ENCODE measurements at places on chromosomes 5 and 9.

DNA sequence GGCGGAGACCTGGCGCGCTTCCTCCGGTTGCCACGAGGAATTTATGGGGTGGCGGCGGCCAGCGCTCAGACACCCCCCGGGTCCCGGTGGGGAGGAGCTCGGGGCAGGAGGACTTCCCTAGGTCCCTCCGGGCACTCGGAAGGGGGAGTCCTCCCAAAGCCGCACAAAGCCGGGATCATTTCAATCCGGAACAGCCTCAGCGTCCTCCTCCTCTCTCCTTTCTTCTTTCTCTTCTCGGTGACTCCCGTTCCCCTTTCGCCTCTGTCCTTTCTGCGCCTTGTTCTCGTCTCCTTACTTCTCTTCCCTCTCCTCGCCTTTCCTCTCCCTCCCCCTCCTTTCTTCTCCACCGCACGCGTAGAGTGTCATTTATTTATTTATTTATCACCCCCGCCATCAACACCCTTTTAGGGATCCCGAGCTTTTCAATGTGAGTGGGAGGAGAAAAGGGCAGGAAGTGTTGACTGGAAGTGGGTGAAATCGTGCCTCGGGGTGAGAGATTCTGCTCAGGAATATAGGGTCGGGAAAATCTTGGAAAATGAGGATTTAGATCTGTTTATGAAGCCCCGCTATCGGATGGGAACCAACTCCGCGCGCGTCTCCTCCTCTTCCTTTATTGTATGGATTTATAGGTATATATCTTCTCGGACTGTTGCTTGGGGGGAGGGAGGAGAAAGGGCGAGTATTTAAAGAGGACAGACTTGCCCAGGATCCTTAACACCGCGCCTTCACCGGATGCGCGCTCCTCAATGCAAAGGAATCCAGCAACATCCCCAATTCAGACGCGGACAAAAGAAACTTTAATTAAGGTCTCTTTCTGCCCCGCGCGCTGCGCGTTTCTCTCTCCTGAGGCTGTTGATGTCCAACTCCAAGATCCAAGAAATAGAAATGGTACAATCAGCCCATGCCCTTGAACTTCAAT lies 2.0 kb upstream of the ZNF462 start:
- DNase-seq = peak; percentile 56

DNA sequence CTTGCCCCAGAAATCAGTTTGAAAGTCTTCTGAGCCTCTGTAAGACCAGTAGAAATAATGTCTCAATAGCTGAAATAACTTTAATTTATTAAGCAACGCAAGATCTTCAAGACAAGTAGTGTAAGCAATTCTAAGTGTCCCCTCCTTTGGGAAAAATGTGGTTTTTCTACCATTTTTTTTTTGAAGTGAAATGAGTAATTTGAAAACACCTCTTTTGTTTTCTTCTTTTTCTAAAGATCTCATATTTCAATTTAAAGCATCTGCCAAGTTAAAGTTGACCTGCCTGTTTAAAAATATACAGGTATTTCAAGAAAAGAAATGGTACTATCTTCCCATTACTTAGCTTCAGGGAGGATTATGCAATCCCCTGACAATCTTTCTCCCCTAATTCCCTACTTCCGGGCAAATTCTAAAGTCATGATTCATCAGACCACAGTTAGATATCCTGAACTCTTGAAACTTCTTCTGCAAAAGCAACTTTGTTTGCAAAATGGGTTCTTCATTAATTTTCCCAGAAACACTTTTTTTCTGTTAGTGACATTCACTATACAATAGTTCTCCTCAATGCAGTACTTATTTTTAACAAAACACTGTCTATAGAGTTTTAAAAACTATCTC lies 7.8 kb upstream of the ANXA1 start:
- peak; percentile 91 for DNase-seq

GRCh38 chr5:165565911-165566310 lies 2060.5 kb downstream of the MAT2B start:
- no peak for DNase-seq

- no peak for DNase-seq
These were observed 22.4 kb downstream of the SPINK5 start for GRCh38 chr5:148085977-148086705.

DNA sequence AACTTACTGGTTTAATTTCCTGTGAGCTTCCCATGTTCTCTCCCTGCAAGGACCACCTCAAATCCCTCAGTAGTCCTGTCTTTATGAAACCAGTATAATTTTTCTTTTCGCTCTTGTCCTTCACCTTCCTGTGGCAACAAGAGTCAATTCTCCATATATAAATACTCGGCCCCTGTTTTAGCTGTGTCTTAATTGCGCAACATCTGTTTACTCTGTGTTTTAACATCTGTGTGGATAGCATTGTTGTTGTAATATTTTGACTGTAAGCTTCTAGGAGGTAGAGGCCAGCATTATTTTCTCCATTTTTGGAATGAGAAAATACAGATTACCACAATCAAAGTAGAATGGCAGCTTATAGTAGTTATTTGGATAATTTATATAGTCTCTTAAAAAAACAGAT lies 30.2 kb upstream of the CDKN2B start:
- DNase-seq = no peak

GRCh38 chr5:124997186-124997893 lies 250.9 kb upstream of the ZNF608 start:
- peak; percentile 24 for DNase-seq

DNA sequence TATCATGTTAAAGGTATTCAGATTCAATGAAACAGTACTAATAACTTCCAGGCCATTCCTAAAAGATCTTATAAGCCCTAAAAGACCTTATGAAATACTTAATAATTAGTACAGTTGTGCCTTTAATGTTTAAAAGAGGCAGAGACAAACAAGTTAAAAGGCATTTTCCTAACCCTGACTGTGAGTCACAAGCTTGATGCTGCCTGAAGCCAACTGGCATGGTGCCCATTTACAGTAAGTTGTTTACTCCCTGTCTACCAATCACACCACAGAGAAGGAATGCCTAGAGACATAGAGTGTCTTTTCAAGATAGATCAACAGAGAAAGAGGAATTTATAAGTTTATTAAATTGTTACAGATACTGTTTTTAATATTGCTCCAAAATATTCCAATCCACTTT lies 47.8 kb downstream of the NR3C1 start:
- peak; percentile 91 for DNase-seq

GRCh38 chr9:125145425-125145824 lies 2.1 kb upstream of the SCAI start:
- DNase-seq = no peak

DNA sequence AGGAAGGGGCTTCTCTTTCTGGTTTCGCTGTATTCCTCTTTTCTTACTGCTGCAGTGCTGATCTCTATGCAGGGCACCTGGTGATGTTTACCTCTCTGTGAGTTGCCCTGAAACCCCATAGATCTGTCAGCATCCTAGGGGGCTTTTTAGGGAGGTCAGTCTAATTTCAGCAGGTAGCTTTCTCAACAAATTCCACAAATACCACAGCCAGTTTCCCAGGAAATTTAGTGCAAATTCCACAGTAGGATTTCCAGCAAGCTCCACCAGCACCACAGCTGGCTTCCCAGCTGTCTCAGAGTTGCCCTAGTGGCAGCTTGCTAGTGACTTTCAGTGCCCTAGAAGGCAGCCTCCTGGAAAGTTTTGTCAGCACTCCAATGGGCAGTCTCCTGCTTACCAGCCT lies 379.1 kb upstream of the SMC2 start:
- DNase-seq = no peak

GRCh38 chr9:38384990-38385848 lies 7.3 kb upstream of the ALDH1B1 start:
- no peak for DNase-seq

- no peak for DNase-seq
These were observed 6.7 kb upstream of the MIER3 start for GRCh38 chr5:56958595-56958994.

GRCh38 chr9:136650648-136651047 lies 12.1 kb upstream of the EGFL7 start:
- no peak for DNase-seq

GRCh38 chr5:76888733-76889300 lies 39.0 kb downstream of the S100Z start:
- DNase-seq = no peak

- DNase-seq = no peak
These were observed 39.8 kb upstream of the ANGPTL2 start for GRCh38 chr9:127162046-127162863.

GRCh38 chr5:113397046-113397445 lies 37.7 kb downstream of the TSSK1B start:
- no peak for DNase-seq

GRCh38 chr9:96052686-96053085 lies 177.2 kb downstream of the ERCC6L2 start:
- DNase-seq = no peak

- DNase-seq = no peak
These were observed 272.1 kb upstream of the CCNG1 start for GRCh38 chr5:163165277-163165676.

GRCh38 chr5:140664030-140664358 lies 710 bp upstream of the WDR55 start:
- DNase-seq = no peak

- no peak for DNase-seq
These were observed 192.9 kb upstream of the KLF9 start for GRCh38 chr9:70607329-70607728.

DNA sequence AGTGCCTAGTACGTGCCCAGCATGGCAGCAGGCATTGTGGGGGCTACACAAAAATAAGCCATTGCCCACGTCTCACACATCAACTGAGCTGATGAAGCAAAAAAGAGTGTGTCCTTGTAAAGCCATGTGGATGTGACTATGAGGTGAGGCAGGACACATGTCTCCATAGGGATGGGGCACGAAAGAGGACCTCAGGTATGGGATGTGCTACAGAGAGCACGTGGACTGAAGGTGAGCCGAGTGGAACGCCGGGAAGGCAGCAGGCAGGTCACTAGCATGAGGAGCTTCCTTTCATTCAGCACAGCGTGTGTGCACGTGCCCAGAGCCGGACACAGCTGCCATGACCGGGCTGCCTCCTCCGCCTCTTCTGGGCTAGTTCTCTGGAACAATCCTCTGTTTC lies 429.8 kb downstream of the SPOCK1 start:
- no peak for DNase-seq

DNA sequence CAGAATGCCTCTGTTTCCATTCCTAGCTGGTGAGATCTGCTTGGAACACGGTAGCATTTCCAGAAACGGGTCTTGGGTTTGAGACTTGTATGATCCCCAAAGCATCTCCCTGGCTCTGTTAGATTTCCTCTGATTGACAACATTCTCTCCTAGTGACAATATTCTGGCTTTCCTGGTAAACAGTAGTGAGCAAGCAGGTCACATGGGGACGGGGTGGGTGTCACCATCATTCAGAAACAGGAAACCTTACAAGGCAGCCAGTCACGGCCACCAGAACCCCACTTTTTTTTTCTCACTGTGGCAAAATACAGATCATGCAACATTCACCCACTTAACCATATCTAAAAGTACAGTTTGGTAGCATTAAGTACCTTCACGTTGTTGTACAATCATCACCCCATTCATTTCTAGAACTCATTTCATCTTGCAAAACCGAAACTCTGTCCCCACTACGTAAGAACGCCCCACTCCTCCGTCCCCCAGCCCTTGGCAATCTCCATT lies 90.1 kb upstream of the LMX1B start:
- DNase-seq = no peak

GRCh38 chr5:133818031-133818431 lies 150.4 kb downstream of the C5orf15 start:
- peak; percentile 21 for DNase-seq

GRCh38 chr5:103718108-103718507 lies 155.5 kb upstream of the NUDT12 start:
- no peak for DNase-seq

DNA sequence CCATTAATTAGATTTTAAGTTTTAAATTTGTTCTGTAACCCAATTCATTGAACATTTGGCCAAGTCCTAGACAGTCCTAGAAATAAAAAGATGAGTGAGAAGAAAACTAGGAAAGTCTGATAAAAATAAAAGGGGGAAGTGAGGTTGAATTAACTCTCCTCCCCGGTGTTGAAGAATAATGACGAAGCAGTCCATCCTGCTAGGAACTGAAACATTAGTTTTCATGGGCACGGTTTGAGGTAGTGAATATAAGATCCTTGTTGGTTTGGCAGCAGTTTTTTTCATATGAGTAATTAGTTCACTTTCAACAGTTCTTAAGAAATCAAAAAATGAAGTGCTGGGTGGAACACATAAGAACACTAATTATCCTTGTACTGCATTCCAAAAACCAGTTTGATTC lies 103.1 kb downstream of the MTREX start:
- DNase-seq = no peak

- peak; percentile 10 for DNase-seq
These were observed 36.2 kb upstream of the DAP start for GRCh38 chr5:10797261-10797660.

DNA sequence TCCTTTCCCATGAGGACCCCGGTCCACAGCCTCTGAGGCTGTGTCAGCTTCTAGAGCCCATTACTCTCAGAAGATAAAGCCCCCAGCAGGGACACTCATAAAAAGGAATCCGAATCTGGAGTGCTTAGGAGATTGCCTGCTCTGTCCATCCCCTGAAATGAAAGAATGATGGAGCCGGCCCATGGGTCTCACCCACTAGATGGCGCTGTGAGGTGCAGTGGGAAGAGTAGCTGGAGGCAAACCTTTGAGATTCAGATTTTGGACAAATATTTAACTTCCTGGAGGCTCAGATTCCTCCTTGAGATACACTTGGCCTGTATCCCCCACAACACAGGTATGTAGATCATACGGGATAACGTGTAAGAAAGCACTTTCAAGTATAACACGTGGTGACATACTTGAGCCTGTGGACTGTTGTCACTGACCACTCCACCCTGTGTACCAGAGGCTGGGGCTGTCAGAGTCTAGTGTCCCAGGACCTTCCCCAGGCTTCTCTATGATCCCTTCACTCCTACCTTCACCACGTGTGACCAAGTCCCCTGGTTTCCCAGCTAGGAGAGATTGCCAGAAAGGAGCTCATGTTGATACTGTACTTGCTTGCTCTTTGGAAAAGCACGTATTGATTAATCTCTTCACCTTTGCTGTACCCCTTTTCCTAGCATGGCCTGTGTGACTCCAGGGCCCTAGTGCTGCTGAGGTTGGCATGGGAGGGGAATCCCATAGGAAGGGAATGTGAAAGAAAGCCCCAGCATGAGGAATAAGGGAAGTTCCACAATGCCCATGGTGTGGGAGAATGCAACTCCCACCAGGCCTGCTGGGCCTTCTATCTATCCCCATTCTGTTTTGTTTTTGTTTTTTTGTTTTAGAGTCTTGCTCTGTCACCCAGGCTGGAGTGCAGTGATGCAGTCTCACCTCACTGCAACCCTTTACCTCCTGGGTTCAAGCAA lies 32.1 kb downstream of the TRMO start:
- no peak for DNase-seq

- DNase-seq = no peak
These were observed 175.5 kb upstream of the SV2C start for GRCh38 chr5:75907651-75908050.

- no peak for DNase-seq
These were observed 1.9 kb downstream of the PCA3 start for GRCh38 chr9:76766126-76766525.

- no peak for DNase-seq
These were observed 51.4 kb upstream of the GRHPR start for GRCh38 chr9:37370968-37371563.

DNA sequence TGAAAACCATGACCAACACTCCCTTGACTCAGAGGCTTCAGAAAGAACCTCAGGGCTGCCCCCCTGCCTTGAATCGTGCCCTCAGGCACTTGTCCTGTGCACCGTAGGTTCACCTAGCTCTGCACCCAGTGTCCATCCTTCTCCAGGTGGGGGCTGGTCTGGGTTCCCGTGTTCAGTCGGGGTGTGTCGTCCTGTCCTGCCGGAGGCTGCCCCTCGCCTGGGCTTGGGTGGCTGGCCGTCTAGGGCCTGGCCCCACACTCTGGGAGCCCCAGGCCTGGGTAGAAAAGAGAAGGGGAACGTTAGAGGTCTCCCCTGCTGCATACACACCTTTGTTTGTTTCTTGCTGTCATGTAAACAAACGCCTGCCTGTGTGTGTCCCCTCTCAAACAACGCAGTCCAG lies 29.3 kb downstream of the CATSPER3 start:
- no peak for DNase-seq
